ENCODE measurements at places on chromosomes 5 and 9. TPM values are rescaled to one million over a fixed set of nuclear protein-coding genes. Genes with fewer than 3 reads are reported as not detected.

The PTPRD gene
- total RNA-seq = 17.2 TPM

The SLC36A2 gene
- total RNA-seq = not detected

The CCDC112 gene
- 4.0 TPM for total RNA-seq

The TCERG1 gene
- total RNA-seq = 24.4 TPM

The NMUR2 gene
- not detected for total RNA-seq

The ACSL6 gene
- 0.17 TPM for total RNA-seq

All from smooth muscle cell of the pulmonary artery (primary cell).